ENCODE measurements at places on chromosomes 2 and 18.

DNA sequence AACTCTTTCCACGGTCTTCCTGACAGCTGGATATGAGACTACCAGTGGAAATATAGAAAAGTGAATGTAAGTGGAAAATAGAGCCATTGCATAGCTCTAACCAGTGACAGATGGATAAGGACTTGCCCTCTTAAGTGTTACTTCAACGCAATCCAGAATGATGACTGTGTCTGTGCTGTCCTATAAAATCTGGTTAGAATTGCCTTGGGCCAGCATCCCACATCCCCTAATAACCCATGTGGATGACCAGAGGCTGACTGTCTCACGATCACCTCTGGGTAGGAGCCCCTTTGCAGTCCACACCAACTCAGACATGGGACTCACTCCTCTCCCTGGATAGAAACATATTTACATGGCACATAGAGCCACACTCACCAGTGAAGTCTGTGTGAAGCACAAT is 186.6 kb downstream of the C1D start:
- peak; percentile 22 for DNase-seq

DNA sequence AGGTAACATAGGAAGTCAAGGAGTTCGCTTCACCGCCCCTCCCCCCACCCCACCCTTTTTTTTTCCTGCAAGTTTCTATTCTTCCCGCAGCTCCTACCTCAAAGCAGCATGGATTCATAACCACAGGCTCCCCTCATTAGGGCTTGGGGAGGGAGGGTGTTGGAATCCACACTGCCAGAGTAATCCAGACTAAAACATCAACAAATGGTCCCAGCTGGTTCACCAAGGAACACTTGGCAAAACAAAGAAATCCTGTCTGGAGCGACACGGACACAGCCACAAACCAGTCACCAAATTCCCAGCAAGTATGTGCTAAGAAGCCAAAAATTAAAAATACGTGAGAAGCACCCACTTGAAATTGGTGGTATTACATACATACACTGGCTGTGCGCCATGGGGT is 106.9 kb upstream of the PPP1CB start:
- peak; percentile 89 for DNase-seq

DNA sequence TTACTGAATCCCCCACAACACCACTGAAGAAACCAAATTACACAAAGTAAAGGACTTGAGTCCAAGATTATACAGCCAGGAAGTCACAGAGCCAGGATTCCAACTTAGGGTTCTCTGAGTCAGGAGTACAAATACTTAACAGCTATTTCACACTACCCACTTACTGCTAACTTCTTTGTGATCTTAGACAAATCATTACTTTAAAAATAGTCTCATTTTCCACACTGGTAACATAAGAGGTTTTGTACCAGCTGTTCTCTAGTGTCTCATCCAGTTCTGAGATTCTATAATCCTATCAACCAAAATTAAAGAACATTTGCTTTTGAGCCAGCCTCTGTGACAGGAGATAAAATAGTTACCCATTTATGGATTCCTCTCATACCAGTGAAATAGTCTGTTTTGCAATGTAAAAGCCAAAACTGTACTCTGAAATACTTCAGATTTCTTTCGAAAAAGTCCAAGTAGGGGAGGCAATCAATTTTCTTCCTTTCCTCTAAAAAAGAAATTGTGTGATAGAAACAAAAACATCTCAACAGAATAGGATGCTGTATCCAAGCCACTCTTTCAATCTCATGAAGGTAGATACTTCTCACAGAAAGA is 157.6 kb downstream of the LRATD1 start:
- DNase-seq = no peak

DNA sequence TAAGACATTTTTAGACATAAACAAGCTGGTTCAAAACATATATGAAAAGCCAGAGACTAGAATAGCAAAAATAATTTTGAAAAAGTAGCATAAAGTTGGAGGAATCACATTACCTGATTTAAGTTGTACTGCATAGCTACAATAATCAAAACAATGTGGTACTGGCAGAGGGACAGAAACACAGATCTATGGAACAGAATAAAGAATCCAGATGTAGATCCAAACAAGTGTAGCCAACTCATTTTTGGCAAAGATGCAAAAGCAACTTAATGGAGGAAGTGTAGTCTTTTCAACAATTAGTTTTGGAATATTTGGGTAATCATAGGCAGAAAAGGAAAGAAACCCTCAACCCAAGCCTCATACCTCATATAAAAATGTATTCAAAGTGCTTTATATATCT is 278.7 kb upstream of the ZNF521 start:
- no peak for DNase-seq

DNA sequence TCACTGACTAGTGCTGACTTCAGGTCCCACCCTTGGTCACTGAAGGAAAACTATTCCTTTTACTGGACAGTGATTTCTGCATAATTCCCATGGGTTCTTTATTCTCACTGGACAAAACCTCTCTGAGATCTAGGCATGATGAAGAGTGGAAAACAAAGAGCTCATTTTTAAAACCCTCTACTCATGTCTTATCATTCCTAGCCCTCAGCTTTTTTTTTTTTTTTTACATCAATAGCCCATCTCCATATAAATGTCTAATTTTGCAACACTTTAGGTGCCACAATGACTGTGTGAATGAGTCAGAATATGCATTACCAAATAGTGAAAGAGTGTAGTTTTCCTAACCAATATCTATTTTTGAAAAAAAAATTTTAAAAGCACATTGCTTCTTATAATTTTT is 74.8 kb downstream of the TCF4 start:
- DNase-seq = no peak

GRCh38 chr2:172777431-172777830 is 41.8 kb downstream of the RAPGEF4 start:
- peak; percentile 13 for DNase-seq

DNA sequence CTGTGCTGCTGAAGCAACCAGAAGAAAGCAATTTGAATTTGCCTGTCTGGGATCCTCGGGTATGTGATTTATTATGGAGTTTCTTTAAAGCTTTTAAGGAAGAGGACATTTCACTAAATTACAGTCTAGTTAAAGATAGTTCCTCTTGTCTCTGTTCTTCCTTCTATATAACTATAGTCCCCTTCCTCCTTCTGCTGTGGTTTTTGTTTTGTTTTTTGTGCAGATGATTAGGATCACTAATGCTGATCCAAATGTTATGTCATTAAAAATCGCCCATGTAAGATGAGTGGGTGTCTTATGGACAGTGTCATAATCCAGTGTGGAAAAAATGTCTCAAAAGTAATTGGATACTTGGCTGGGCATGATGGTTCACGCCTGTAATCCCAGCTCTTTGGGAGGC is 24.7 kb downstream of the PAPOLG start:
- no peak for DNase-seq

DNA sequence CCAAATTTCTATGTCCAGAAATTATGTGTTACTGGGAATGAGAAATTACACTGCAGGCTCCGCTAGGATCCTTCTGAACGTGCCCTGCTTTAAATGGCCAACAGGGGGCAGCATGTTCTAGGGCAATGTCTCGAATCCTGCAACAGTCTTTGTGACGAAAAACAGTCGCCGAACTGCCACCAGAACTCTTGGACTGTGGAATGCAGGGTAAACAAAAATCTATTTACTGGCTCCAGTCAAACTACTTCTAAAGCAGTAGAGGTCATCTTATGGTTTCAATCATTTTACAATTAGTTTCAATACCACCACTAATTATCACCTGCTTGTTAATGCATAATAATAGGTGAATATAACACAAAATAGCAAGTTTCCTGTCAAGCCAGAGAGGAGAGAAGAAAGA is 9.8 kb upstream of the ZNF397 start:
- peak; percentile 69 for DNase-seq

- DNase-seq = no peak
These were observed 157.4 kb upstream of the DNMT3A start for GRCh38 chr2:25499157-25499556.

DNA sequence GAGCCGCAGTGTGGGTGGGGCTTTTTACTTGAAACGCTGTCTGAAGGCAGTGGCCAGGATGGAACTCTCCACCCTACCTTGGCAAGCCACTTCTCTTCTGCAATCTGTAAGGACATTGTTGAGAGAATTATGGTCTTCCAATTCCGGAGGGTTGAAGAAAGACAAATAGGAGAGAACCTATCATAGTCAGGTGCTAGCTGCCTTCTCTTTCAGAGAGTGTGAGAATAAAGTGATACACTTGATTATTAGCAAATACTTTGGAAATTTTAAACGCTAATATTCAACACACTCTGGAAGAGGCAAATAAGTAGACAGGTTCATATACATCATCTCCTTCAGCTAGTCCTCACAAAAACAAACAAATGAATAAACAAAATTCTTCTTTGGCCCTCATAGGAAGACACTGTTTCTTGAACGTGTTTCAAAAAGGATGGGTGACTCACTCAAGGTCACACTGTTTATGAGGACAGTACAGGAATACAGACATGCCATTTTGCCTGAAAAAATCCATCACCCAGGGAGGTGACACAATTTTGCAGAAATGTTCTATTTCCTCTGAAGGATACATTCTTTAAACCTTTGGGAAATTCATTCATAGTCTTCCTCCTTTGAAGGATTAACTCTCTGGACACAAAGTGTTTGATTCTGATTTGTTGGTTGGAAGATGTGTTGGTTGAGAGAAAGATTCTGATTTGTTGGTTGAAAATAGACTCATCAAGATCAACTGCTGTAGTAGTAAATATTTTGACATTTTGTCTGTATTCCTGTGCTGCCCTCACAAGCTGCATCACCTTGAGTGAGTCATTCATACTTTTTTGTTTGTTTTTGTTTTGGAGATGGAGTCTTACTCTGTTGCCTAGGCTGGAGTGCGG is 2.2 kb upstream of the IL1RN start:
- DNase-seq = no peak

DNA sequence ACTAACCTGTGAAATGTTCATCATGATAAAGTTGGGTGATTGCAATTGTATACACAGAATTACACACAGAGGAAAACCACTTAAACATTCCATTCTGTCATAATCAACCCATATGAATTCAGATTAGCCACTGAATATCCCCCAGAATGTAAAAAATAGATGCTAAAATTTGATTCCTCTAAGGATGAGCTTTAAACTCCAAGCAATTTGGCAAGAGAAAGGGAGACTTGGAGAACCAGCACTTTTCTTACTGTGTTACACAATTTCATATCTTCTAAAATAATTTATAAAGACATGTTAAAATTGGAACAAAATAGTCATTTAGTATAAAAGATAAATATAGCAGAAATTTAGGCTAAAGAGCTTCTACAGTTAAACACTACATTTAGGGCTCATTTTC is 146.3 kb upstream of the LMAN1 start:
- DNase-seq = no peak

DNA sequence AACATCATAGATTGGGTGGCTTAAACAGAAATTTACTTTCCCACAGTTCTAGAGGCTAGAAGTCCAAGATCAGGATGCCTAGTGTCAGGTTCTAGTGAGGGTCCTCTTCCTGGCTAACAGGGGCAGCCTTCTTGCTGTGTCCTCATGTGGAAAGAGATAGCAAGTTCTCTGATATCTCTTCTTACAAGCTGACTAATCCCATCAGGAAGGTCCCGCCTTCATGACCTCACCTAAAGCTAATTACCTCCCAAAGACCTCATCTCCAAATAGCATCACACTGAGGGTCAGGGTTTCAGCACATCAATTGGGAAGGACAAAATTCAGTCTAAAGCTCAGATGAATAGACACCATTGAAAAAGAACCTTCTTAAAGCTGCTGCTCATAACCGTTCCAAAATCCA is 22.9 kb downstream of the ACVR1 start:
- DNase-seq = peak; percentile 51

DNA sequence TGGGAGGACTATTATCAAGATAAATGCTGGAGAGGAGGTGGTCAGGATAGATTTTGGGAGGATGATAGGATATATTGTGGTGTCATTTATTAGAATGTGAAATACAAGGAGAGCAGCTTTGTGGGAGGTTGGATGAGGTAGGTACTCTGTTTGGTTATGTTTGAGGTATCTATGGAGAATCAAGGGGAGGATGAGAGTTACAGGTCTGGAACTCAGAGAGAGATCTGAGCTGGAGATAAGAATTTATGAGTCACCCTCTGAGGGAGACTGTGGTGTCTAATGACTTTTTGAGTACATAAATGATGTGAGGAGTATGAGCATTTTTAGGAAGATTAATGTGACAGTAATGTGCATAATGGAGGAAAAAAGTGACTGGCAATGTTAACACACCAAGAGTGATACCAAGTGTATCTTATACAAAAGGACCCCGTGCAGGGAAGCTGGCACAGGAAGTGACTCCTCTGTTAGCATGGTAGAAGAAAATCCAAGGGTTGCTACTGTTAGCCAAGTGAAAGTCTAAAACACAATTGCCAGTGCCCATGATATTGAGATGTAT is 48.2 kb downstream of the CRIM1 start:
- DNase-seq = peak; percentile 91

GRCh38 chr2:55163274-55163721 is 68.8 kb downstream of the CLHC1 start:
- no peak for DNase-seq

- peak; percentile 57 for DNase-seq
These were observed 68.6 kb downstream of the GALNT3 start for GRCh38 chr2:165725421-165725820.

DNA sequence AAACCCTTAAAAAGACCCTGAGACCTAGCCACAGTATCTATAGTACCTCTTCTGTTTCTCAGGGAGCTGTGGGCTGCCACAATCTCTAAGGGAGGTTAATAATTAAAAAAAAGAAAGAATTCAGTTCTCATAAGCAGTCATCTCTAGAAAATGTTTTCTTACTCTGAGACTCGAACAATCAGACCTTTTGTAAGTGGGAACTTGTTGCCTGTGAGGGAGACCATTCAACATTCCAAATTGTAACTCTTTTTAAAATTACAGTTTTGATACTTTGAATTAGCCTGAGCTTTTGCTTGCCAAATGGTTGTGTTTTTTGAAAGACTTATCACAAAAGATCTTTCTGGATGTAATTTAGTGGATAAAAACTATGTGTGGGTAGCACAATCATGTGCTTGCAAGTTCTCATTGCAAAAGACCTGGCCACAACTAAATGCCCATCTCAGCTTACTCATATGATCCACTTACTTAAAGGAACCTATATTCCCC is 33.3 kb downstream of the IL1R2 start:
- no peak for DNase-seq

GRCh38 chr2:15040429-15041084 is 408.0 kb downstream of the LRATD1 start:
- DNase-seq = no peak

DNA sequence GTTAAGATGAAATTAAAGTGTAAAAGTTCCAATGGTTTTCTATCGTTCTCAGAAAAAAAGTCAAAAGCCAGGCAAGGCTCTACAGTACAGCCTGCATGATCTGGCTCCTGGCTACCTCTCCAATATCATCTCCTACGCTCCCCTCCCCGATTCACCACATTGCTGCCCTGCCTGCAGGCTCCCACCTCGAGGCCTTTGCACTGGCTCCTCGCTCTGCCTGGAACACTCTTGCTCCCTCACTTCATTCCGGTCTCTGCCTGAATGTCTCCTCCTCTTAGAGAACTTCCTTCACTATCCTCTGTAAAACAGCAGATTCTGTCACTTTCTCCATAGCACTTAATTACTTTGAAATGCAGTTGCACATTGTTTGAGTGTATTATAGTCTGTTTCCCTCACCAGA is 72.5 kb downstream of the KLF7 start:
- no peak for DNase-seq

GRCh38 chr2:156563994-156564753 is 128.0 kb downstream of the GPD2 start:
- no peak for DNase-seq

- DNase-seq = no peak
These were observed 114.0 kb downstream of the FAM210A start for GRCh38 chr18:13612196-13612997.
